ENCODE measurements at places on chromosomes 7 and 10. TPM values are rescaled to one million over a fixed set of nuclear protein-coding genes. Genes with fewer than 3 reads are reported as not detected.

TAS2R41 gene
- not detected for total RNA-seq

DNA sequence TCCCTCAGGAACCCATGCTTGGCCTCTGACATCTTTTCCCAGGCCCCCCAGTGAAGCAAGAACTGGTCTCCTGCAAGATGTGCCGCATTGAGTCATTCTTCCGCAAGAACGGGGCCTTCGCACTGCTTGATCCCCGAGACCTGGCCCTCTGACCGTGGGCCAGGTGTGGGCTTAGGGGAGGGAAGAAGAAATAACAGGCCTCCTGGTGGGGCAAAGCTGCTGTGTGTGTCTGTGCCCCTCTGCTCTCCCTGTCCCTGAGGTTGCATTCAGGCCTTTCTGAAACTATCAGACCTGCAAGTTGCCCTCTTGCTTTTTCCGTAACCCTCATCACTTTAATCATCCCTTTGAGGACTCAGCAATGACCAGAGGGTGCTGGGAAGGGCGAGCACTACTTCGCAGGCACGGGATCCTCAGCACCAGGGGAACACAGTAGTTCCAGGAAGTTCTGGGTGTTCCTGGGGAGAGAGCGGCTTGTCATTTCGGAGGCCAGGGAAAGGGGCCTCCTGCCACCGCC, 6.0 kb downstream of the ATP6V1F start:
- no peak for DNase-seq

RBP4 gene
- total RNA-seq: 5.3 TPM

DNA sequence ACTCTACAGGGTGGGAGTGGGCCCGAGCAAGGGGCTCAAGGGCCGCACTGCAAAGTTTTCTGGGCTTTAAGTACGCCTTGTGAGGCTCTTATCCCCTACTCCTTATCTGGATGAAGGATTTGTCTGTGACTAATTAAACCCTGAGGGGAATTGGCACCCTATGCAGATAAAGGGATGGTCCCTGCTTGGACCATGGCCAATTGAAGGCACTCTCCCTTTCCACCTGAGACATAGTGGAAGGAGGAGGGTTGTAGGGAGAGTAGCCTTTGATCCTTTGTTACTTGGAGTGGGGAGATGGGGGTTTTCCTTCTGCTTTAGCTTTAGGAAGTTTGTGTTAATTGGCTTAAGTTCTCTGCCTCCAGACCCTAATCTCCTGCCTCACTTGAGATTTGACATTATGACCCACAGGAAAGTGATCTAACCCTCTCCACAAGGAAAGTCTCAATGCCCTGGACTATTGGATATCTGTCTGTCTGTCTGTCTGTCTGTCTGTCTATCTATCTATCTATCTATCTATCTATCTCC, 1158.8 kb upstream of the SORCS1 start:
- no peak for DNase-seq

EVX1 gene
- 5.1 TPM for total RNA-seq

PTN gene
- total RNA-seq: 96.6 TPM

DNA sequence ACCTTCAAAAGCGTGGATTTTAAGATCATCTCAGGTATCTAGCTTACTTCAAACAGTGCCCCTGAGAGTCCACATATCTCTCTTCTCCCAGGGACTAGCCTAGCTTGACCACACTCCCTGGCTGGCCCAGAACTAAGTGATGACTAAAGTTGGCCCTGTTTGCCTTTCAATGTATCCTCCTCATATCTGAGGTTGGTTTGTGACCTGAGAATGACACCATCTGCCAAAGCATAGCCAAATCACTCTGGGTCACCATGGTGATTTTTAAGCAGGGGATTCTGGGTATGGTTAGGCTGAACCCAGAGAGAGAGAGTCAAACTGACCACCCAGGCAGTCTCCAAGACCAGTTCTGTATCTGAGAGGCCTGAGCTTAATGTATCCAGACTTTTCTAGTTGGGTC, 16.2 kb downstream of the CNNM1 start:
- DNase-seq: no peak

GRCh38 chr7:18597754-18598153, 102.2 kb downstream of the HDAC9 start:
- DNase-seq: no peak

SAMD9L gene
- 2.2 TPM for total RNA-seq

- DNase-seq: no peak
Measured at GRCh38 chr7:20661884-20662283, 46.4 kb downstream of the ABCB5 start.

DNA sequence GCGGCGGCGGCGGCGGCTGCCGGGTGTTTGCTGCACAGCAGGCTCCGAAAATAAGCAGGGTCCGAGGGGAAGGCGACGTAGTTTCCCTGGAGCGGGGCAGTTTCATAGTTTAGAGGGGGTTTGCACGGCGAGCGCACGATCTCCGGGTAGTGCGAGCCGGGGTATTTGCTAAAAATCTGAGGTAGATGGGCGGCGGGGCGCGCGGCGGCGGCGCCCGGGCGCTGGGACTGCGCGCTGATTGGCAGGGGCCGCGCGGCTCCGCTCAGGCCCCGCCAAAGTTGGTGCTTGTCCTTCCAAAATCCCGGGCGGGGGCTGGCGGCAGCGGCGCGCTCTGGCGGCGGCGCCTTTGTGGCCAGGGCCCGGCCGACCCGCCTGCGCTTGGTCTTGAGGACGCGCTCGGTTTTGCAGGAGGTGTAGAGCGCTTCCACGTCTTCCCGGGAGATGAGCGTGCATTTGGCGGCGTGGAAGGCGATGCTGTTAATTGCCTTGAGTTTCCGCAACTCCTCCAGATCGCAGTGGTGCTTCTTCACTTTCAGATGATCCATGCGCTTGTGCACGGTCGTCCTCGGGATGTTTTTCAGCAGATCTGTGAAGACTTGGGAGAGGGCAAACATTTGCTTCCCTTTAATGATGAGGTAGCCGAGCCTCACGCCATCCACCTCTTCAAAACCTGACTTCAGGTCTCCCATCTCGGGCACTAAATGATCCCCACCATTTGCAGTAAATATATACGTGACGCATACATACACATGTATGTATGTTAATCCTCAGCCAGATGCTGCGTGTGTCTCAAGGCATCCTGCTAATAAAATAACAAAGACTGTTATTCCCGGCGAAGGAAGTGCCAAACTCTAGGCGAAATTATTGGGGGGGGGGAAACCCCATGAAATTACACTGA, 8.1 kb downstream of the SKIDA1 start:
- DNase-seq: peak; percentile 62

GRCh38 chr7:134104166-134104565, 23.0 kb upstream of the LRGUK start:
- no peak for DNase-seq

GRCh38 chr7:154777023-154777422, 225.9 kb downstream of the PAXIP1 start:
- DNase-seq: no peak

- DNase-seq: no peak
Measured at GRCh38 chr7:15317215-15317614, 244.6 kb downstream of the AGMO start.

DNA sequence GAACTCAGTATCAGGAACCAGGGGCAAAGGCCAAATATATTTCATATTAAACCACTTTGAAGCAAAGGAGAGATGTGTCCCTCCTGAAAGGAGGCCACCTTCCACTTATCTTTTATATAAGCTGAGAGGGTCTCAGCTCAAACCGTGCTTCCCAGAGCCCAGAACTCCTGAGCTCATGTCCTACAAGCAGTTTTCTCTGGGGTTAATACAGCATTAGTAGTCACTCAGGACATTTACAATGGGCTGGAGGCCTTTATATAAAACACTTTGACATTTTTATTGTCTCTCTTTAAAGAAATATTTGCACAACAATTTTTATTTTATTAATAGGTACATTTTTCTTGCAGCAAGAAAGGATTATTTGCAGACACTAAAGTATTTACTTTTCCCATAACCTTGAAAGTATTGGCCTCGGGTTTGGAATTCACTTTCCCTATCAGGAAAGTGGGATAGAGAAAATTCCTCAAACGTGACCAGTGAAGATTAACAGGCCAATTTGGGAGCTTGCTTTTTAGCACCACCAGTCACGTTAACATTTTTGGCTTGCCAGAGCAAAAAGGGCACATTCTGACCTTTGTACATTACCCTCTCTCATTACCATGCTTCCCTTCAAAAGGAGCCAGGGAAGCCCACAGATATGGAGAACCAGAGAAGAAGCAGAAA, 464.9 kb upstream of the NRP1 start:
- peak; percentile 18 for DNase-seq

GRCh38 chr10:129761197-129761972, 202.7 kb downstream of the EBF3 start:
- DNase-seq: no peak

DNA sequence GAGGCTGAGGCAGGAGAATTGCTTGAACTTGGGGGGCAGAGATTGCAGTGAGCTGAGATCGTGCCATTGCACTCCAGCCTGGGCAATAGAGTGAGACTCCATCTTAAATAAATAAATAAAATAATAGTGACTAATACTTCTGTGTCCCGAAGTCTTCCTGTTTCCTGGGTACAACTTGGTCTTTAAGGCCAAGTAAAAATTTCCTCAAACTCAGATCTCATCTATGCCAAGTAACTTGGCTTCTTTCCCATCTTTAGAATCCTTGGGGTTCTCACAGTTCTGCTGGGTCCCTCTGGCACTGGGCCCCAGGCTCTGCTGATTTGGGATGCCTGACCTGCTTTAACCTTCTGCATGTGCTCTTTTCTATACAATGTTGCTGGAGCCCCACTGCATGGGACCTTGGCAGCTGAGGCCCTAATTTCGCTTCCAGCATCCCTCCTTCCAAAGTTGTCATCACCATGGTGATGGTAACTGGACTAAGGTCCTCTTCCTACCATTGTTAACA, 22.7 kb upstream of the AKR1B10 start:
- DNase-seq: no peak

- no peak for DNase-seq
Measured at GRCh38 chr7:106065575-106066500, 46.3 kb downstream of the SYPL1 start.

GRCh38 chr10:71132321-71132810, 80.0 kb upstream of the UNC5B start:
- no peak for DNase-seq

GRCh38 chr10:105952153-105952552, 1212.4 kb downstream of the SORCS1 start:
- peak; percentile 22 for DNase-seq

TFPI2 gene
- total RNA-seq: 10.3 TPM

GRCh38 chr7:118708741-118709140, 484.2 kb downstream of the ANKRD7 start:
- DNase-seq: no peak

GRCh38 chr7:22319424-22320403, 37.2 kb downstream of the RAPGEF5 start:
- no peak for DNase-seq

- no peak for DNase-seq
Measured at GRCh38 chr10:28564905-28565304, 32.0 kb downstream of the WAC start.

FZD8 gene
- 5.6 TPM for total RNA-seq

DNA sequence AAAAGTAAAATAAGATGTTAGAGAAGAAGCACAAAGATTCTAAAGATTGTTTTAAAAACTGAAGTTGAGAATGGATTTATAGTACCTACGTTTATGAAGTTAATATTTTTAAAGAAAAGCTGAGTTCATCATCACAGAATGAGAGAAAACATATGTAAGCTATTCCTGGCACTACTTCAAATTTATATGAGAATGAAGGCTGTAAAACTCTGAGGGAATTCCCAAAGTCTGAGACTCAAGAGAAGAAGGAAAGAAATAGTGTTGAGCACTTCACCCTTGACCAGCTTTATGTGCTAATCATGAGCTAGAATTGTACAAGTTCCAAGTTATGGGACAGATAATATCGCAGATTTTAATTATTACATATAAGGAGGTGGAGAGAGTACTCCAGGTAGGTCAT, 323.7 kb upstream of the GNAI1 start:
- DNase-seq: no peak

DNA sequence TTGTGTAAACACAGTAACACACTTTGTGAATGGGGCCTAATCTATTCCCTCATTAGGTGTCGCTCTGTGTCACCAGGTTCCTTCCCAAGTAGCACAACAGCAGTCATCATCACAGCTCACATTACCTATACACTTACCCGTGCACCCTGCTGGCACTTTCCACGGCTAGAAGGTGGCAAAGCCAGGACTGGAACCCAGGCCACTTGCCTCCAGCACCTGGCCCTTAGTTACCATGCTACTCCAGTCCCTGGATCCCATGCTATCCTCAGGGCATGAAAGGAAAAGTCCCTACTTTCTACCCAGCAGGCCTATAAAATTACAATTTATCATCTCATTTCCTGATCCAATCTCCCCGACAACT, 18.4 kb downstream of the SMURF1 start:
- DNase-seq: no peak

GRCh38 chr10:127762925-127763324, 25.9 kb downstream of the FOXI2 start:
- no peak for DNase-seq

GRCh38 chr7:57651006-57651405, 201.0 kb downstream of the ZNF716 start:
- DNase-seq: no peak

GRCh38 chr7:207418-208129, 15.2 kb downstream of the FAM20C start:
- no peak for DNase-seq

- DNase-seq: no peak
Measured at GRCh38 chr10:129341087-129341486, 126.0 kb upstream of the MGMT start.

DNA sequence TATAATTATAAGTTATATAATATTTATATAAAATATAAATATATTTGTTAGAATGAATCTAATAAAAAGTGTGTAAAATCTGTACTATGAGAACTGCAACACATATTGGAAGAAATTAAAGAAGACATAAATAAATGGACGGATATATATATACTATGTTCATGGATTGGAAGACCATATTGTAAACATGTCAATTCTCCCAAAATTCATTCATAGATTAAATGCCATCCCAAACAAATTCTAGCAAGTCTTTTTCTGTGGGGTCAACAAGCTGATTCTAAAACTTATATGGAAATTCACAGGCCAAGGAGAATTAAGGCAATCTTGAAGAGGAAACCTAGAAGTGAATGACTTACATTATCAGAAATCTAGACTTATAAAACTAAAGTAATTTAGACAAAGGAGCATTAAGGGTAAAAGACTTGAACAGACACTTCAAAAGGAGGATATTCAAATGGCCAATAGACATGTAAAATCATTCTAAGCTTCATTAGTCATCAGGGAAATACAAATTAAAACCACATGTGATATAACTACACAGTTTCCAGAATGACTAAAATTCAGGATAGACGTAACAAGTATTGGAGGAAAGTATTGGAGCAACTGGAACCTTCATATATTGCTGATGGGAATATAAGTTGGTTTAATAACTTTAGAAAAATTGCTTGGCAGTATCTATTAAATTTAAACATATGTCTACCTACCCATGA, 225.9 kb downstream of the EMX2 start:
- no peak for DNase-seq

Data from prostate gland (tissue), 2 donors.